ENCODE measurements at places on chromosomes 12 and 14. TPM values are rescaled to one million over a fixed set of nuclear protein-coding genes. Genes with fewer than 3 reads are reported as not detected.

The PAPLN gene
- total RNA-seq, result 1.6 TPM

The WNT5B gene
- total RNA-seq, result 30.3 TPM

The PIWIL1 gene
- not detected for total RNA-seq

The MYF5 gene
- total RNA-seq, result 28.2 TPM

The HOTAIR gene
- total RNA-seq, result 2.1 TPM

The NRXN3 gene
- total RNA-seq, result 0.52 TPM

The MIP gene
- not detected for total RNA-seq

The ERP29 gene
- total RNA-seq, result 46.4 TPM

The ATXN7L3B gene
- total RNA-seq, result 35.5 TPM

The ART4 gene
- not detected for total RNA-seq

The BIN2 gene
- 3.1 TPM for total RNA-seq

The PPP4R4 gene
- 0.52 TPM for total RNA-seq

The REC8 gene
- 2.1 TPM for total RNA-seq

The PLEK2 gene
- total RNA-seq, result 3.7 TPM

The COQ5 gene
- total RNA-seq, result 29.7 TPM

The CDKN3 gene
- 15.7 TPM for total RNA-seq
